ENCODE measurements at places on chromosomes 12 and 14.

DNA sequence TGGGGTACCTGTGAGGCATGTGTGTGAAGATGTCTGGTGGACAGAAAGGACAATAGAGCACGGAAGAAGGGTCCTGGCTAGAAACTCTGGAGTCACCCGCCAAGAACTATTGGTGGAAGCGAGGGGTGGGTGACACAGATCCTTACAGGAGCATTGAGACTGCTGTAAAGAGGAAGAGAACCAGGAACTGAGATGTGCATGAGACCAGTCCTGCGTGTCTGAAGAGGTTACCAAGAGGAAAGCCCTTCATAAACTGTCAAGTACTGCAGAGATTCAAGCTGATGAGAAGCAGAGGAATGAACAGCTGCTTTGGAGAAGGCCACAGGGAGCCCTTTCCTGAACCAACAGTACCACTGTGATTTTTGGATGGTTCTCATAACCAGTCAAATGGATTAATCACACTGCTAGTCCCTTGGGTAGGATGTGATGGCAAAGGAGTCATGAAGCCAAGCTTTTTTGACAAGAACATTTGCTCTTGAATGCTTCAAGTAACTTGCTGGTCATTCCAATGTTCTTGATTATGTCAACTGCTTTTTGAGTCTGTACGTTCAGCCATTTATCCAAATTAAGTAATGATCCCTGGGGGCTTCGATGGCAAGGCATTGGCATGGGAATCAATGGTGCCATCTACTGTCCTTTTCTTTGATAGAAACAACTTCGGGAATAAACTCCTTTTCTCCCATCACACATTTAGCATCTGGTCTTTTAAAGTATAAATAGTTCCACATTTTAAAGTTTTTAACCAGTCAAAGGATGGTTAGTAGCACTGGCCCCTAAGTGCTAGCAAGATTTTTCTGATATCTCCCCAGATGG, 42.9 kb downstream of the GPR135 start:
- H3K27me3 ChIP-seq = no peaks in the 10 kb centered on the region
- H3K4me1 ChIP-seq = no peaks in the 10 kb centered on the region
- H3K27ac ChIP-seq = no peak overlapping the region
- no peak overlapping the region for H3K4me3 ChIP-seq
- no peaks in the 10 kb centered on the region for H3K36me3 ChIP-seq

- H3K36me3 ChIP-seq = no peaks in the 10 kb centered on the region
- no peak overlapping the region for H3K4me3 ChIP-seq
- no peaks in the 10 kb centered on the region for H3K4me1 ChIP-seq
- no peaks in the 10 kb centered on the region for H3K27me3 ChIP-seq
Observed at GRCh38 chr12:127286281-127286680, 980.7 kb upstream of the TMEM132C start.

DNA sequence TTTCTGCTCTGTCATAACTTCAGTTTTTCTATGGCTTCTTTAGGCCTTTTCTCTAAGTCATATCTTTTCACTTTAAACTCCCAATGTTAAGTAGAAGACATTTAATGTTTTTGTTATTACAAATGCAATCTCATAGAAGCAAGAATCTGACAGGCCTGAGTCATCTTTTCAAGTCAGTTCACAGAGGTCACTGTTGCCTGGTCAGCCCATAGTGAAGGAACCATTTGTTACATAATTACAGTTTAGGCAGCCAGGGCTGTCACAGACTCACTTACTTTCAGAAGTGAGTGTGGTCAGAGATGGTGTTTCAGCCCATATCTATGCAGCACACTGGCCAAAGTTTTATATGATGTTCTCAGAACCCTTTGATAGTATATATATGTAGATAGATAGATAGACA, 46.5 kb downstream of the CCER1 start:
- no peaks in the 10 kb centered on the region for H3K27me3 ChIP-seq
- no peaks in the 10 kb centered on the region for H3K4me1 ChIP-seq
- H3K4me3 ChIP-seq = no peak overlapping the region
- H3K27ac ChIP-seq = no peak overlapping the region
- no peak for DNase-seq

- H3K27ac ChIP-seq = peak overlapping the region; percentile 78
- no peak overlapping the region for H3K4me3 ChIP-seq
- H3K4me1 ChIP-seq = no peaks in the 10 kb centered on the region
- H3K27me3 ChIP-seq = no peaks in the 10 kb centered on the region
- no peak for DNase-seq
- no peaks in the 10 kb centered on the region for H3K36me3 ChIP-seq
Observed at GRCh38 chr14:61537563-61538463, 157.5 kb upstream of the HIF1A start.

Measured in breast epithelium (tissue), 4 donors.